Cerebellar nuclear complex (tissue), 1 donor: ENCODE measurements at places on chromosomes 5 and 9.

- no peak for DNase-seq
Measured at GRCh38 chr9:126546036-126546435, 67.7 kb upstream of the LMX1B start.

GRCh38 chr5:4372481-4372880, 767.6 kb upstream of the ADAMTS16 start:
- DNase-seq: no peak

DNA sequence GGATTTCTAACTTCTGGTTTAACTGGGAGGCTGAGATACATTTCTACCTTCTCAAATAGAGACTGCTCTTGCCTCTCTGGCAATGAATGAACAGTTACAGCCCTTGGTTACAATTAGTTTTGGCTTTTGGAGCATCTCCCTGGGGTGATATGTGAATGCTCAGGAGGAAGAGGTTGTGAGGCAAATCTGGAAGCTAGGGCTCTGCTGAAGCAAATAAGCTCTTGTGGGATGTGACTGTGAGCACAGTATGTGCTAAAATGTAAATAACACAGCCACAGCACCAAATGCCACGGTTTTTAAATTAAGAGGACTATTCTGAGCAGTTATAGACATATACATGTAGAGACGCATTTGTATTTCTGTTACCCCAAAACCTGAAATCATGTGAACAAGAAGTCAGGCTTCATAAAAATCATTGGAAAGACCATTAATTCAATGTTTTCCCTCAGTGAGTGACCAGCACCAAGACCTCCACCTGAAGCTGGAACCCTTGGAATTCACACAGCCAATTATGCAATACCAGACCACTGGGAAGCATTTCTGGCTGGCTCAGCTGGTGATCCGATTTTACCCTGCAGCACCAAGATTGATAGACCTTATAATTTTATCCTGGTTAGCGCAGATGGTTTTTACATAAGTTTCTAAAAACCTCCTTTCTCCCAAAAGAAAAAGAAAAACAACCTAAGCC, 3.0 kb upstream of the SLC44A1 start:
- no peak for DNase-seq

DNA sequence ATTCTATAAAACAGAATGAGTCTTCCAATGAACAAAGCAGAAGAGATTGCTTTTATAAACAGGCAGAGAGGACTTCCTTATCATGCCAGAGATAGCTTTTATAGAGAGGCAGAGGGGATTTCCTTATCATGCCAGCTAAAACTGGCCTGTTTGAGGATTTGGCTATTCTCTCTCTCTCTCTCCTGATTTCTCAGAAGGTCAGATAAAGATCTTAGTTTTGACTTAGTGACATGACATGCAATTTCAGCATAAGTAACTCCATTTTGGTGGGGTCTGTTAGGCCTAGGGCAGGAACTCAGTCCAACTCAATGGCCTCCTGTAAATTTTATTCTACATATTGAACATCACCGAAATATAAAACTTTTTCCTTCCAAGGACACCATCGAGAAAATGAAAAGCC, 31.5 kb upstream of the DENND4C start:
- no peak for DNase-seq

DNA sequence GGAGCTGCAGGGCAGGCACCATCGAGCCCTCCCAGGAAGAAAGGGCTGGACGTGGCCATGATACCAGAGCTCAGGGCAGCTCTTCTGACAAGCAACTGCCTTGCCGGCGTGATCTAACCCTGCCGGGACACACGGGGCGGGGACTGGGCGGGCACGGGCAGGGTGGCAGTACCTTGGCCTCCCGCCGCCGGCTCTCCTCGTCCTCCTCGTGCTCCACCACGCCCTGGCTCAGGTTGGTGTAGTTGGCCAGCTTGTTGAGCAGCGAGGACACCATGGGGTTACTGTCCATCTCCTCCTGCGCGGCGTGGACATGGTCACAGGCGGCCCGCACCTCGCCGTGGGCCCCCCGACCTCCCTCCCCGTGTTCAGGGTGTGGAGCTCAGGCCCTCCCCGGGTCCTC, 18.5 kb downstream of the SLC12A7 start:
- no peak for DNase-seq

- no peak for DNase-seq
Measured at GRCh38 chr9:86122311-86122710, 23.0 kb upstream of the GOLM1 start.

- no peak for DNase-seq
Measured at GRCh38 chr5:57117596-57117995, 56.3 kb upstream of the GPBP1 start.

- DNase-seq: no peak
Measured at GRCh38 chr5:165185716-165186115, 1680.3 kb downstream of the MAT2B start.

DNA sequence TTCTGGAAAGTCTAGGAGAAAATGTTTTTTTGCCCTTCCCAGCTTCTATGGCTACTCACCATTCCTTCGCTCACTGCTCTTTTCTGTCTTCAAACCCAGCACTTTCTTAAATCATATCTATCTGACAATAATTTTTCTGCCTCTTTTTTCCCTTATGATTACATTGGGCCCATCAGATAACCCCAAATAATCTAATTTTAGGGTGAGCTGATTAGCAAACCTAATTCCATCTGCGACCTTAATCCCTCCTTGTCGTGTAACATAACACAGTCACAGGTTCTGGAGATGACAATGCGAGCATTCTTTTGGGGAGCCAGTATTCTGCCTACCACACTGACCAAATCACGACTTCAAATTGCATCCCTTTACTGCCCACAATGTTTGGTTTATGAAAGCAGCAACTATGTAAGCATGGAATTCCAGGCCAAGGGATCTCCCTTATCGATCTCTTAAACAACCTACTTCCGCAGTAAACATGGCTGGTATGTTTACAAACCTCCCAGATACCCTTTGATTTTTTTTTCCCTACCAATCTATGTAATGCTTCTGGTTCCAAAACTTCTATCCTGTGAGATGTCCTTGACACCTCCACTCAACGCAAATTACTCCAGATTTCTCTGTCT, 2122.2 kb downstream of the MAT2B start:
- DNase-seq: no peak

GRCh38 chr5:37554938-37555337, 175.8 kb downstream of the WDR70 start:
- DNase-seq: no peak

DNA sequence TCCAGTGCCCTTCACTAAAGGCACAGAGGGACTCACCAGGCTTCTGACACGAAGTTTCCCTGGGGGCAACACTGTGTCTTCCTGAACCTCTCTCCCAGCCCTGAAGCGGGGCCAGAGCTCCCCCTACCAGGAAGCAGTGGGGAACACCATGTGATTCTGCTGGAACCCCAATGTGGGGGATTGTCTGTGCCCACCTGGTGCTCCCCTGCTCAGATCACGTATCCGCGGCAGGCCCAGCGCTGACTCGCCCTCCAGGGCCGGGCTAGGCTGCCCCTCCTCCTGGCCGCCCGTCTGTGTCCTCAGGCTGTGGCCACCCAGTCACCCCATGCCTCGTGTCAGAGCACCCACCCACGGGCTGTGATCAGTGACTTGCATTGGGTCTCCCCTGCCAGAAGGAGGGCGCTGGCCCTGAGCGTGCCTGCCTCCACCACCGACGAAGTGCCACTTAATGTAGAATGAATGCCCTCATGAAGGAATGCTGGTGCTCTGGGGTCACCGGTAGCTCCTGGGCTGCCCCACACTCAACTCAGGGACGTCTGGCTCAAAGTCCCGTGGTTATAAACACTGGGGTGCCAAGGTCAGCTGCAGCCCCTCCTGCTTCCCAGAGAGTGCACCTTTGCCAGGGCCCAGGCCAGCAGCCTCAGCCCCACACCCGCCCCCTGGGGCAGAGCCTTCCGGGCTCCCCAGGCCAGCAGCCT, 22.1 kb downstream of the SARDH start:
- DNase-seq: no peak

- DNase-seq: no peak
Measured at GRCh38 chr9:88734527-88734926, 199.5 kb downstream of the NXNL2 start.

- no peak for DNase-seq
Measured at GRCh38 chr5:66281294-66281693, 137.2 kb downstream of the SREK1 start.

- no peak for DNase-seq
Measured at GRCh38 chr5:128121651-128122050, 38.1 kb downstream of the SLC12A2 start.

DNA sequence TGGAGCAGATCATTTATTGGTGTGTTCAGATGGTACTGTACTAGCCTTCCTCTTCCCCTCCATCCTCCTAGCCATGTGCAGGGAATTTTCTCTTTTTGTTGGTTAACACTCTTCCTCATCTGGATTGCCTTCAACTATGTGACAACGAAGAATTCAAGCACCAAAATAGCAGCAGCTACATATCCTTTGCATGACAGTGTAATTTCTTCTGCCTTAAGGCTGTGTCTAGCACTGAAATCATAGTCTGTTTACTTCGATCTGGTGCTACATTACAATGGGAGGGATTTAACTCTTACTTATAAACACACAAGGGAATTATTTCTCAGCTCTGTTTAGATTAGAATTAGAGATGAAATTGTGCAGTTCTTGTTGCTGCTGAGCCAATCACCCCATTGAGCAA, 260.4 kb downstream of the ARL15 start:
- DNase-seq: no peak

DNA sequence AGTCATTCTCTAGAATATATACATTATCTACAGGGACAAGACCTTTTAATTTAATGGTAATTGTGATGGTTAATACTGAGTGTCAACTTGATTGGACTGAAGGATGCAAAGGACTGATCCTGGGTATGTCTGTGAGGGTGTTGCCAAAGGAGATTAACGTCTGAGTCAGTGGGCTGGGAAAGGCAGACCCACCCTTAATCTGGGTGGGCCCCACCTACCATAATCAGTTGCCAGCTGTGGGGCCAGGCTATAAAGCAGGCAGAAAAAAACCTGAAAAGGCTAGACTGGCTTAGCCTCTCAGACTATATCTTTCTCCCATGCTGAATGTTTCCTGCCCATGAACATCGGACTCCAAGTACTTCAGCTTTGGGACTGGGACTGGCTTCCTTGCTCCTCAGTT, 112.2 kb upstream of the SMC2 start:
- DNase-seq: no peak

GRCh38 chr5:123132316-123132715, 43.3 kb downstream of the PRDM6 start:
- DNase-seq: no peak

GRCh38 chr5:132543472-132544201, at the start of gene IL5:
TSS of gene IL5 (minus strand) at chr5:132543522. CDS start at chr5:132543478, 44 bp downstream.
- DNase-seq: no peak

GRCh38 chr9:127162864-127163365, 40.5 kb upstream of the ANGPTL2 start:
- DNase-seq: no peak

DNA sequence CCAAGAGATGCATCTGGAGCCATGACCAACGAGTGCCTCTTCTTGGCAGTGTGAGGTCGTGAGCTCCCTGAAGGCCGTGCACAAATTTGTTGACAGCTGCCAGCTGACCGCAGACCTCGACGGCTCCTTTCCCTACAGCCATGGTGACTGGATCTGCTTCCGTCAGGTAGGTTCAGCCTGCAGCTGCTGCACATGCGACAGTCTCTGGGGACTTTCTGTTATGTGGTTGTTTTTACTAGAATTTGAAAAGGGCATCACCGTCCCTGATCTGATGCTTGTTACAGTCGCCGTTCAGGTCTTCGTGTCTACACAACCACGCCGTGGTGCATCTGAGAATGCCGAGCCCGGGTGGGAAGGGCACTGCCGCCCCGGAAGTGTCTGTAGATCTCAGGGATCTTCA, 36.5 kb upstream of the LRRC14B start:
- no peak for DNase-seq

- DNase-seq: no peak
Measured at GRCh38 chr9:5870691-5871090, 20.0 kb upstream of the MLANA start.

- no peak for DNase-seq
Measured at GRCh38 chr5:132176987-132177386, 50.7 kb downstream of the P4HA2 start.

DNA sequence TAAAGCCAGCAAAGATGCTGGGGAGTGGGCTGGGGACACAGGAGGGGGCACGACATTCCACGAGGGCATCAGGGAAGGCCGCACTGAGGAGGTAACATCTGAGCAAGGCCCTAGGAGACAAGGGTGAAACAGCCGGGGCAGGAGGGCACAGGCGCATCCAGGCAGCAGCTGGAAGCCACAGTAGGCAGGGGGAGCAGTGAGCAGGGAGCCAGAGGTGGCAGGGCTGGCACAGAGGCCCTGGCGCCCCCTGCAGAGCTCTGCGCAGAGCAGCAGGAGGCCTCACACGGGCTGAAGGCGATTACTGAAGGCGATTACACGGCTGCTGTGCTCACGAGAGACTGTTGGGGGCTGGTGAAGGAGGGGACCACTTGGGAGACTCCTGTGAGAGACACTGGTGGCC, 15.4 kb downstream of the LMAN2 start:
- no peak for DNase-seq

DNA sequence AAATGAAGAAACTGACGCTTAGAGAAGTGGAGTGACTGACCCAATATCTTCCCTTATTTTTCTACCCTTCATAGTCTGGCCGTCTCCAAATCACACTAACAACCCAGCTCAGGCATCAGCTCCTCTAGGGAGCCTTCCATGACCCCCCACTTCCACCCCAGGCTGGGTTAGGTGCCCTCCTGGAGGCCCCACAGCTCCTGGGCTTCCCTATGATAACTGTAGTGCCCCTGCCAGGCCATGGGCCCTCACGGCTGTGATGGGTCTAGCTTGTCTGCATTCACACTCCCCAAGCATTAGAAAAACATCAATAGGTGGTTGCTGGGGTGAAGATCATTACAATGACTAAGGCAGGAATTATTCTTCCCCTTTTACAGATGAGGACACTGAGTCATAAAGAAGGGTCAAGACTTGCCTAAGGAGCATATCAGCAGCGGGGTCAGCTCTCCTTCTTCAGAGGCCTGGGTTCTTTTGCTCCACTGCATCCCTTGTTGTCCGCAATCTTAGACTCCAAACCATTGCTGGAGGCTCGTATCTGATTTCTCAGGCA, 7.3 kb downstream of the CORO2A start:
- no peak for DNase-seq

DNA sequence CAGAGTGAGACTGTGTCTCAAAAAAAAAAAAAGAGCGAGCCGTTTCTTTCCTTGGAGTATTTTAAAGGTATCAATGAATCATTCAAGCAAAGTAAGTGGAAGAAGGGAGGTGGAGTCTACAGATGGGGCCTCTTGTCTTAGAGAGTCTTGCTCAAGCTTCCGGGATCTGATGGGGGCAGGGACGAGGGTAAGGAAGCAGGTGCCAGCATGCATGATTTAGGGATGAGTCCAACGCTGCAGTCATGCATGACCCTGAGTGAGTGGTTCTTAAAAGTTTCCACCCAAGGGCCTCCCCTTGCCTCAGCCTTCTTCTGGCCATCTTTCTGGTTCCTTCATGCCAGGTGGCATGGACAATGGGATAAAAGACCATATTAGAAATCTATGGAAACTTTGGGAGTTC, 79.6 kb downstream of the MYO10 start:
- DNase-seq: no peak

- DNase-seq: no peak
Measured at GRCh38 chr5:113437111-113437510, 2.3 kb upstream of the TSSK1B start.

GRCh38 chr5:103433211-103433610, 129.4 kb downstream of the NUDT12 start:
- DNase-seq: no peak
